ENCODE measurements at places on chromosomes 11 and 22.
A peak's percentile ranks its signal among the peaks of the same experiment; 100 is the strongest.

DNA sequence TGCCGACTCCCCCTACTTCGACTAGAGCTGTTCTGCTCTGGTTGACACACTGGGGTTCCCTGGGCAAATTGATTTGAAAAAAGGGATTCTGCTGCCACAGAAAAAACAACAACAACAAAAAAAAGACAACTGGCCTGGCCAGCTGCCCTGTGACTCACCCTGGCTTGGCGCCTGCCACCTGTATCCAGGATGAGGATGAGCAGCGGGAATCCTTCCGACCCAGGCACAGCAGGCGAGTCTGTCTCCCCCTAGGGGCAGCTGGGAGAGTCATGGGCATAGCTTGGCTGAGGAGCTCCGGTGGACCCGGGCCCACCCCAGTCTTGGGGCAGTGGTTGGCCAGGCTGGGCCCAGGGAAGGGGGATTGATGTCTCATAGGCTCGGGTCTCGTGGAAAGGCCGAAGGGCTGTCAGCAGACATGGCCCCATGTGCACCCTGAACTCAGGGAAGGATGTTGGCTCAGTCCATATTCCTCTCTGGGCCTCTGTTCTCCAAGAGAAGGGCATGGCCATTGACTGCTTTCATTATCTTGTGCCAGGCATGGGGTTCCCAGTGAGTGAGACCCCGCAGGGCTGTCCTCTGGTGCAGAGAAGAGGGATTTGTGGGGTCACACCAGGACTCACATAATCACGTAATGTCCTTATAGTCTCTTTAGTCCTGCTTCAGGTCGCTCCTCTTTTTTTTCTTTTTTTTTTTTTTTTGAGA is 10.4 kb upstream of the SUN2 start:
- peak; percentile 34 for DNase-seq

DNA sequence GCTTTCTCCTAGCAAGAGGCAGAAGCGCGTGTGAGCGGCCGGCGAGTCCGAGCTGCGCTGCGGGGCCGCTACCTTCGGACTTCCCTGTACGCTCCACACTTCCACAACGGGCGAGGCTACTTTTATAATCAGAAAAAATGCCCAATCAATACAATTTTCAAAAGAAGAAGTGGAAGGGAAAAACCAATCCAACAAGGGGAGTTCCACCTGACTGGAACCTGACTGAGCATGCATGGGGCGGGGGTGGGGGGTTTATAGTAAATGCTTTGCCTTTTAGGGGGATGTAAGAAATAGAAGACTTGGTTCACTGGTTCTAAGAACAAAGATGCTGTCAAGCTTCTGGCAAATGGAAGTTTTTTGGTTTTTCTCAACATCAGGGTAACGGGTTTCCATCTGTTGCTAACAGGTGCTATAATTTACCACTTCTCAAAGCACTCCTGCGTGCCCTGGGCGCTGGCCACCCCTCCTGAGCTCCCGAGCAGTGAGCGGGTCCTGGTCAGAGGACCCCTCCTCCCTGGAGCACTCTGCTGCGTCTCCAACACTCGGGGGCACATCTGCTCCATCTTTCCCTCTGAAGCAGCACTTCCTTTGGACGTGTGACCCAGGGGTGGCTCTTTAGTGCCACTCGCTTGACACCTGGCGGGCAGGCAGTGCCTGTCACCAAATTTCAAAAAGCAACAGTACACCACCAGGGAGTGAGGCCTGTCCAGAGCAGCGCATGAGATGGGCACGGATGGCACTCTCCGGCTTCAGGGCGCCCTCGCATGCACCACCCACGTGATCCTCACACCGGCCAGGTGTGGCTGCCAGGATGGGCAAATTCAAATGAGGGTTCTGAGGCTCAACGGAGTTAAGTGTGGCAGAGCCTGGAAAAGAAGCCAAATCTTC is 21.6 kb upstream of the BID start:
- DNase-seq, result no peak

- DNase-seq, result peak; percentile 60
These were observed 89.1 kb downstream of the SWAP70 start for GRCh38 chr11:9753021-9753420.

GRCh38 chr11:111531687-111532364 is 8.7 kb upstream of the LAYN start:
- DNase-seq, result peak; percentile 81

GRCh38 chr11:31922450-31922849 is 111.3 kb upstream of the PAX6 start:
- DNase-seq, result no peak

- no peak for DNase-seq
These were observed 2.9 kb downstream of the AMBRA1 start for GRCh38 chr11:46590740-46591605.

GRCh38 chr11:113203141-113203753 is 111.1 kb upstream of the TTC12 start:
- no peak for DNase-seq

GRCh38 chr11:42201603-42202148 is 742.2 kb upstream of the LRRC4C start:
- DNase-seq, result no peak

- peak; percentile 56 for DNase-seq
These were observed 847 bp downstream of the ME3 start for GRCh38 chr11:86671531-86672006.

GRCh38 chr22:44586351-44586990 is 88.4 kb upstream of the RTL6 start:
- DNase-seq, result no peak

DNA sequence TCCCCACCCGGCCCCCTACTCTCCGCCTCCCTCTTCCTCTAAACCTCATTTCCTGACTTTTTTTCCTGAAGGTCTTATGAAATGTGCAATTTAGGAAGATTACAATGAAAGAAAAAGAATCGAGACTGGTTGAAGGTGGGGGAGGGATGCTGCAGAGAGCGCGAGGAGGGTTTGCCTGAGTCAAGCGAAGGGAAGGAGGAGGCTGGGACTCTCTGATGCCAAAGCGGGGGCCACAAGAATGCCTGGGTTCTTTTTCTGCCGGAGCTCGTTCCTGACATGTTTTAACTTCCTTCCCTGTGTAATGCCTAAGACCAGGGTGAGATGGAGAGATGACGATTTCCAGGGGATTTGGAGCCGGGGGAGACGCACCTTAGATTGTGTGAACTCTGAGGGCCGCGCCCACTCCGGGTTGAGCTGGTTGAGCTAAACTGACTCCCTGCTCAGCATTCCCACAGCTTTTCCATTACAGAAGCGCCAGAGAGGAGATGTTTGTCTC is 270.5 kb upstream of the SORL1-AS1 start:
- no peak for DNase-seq

DNA sequence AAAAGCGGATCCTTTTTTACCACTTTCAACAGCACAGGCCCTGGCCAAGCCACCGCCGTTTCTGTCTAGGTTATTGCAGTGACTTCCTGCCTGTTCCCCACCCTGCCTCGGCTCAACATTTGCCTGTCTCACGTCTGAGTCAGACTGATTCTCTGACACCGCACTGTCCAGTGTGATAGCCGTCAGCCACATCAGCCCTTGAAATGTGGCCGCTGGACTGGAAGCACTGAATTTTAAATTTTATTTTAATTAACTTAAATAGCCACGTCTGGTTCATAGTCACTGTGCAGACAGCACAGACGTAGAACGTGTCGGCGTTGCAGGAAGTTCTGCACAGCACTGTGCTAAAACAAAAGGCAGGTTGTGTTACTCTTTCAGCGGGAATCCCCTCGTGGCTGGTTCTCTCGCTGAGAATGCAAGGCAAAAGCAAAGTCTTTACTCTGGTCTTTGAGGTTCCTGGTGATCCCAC is 56.3 kb upstream of the ADSL start:
- DNase-seq, result no peak

- DNase-seq, result no peak
These were observed 104.5 kb downstream of the CTTN start for GRCh38 chr11:70502677-70503467.

DNA sequence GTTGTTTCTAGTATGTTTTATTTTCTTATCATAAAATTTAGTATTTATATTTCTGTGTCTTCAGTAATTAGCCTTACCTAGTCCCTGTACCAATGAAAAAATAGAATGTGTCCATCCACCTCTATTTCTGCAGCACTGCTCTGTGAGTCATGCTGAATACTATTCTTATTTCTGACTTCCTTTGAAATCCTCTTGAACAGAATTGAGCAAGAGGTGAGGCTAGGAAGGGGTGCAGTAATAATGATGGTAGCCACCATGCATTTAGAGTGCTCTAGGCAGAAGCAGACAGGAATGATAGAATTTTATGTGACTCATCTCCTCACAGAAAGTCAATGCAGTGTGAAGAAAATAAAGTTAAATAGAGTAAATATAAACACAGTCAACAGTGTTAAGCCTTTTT is 60.0 kb downstream of the OR10A6 start:
- no peak for DNase-seq

GRCh38 chr11:10606536-10607208 is 38.2 kb upstream of the LYVE1 start:
- DNase-seq, result peak; percentile 54

- no peak for DNase-seq
These were observed 571.8 kb downstream of the OPCML start for GRCh38 chr11:132960273-132961078.

- DNase-seq, result no peak
These were observed 4.0 kb downstream of the VSTM5 start for GRCh38 chr11:93846411-93846810.

DNA sequence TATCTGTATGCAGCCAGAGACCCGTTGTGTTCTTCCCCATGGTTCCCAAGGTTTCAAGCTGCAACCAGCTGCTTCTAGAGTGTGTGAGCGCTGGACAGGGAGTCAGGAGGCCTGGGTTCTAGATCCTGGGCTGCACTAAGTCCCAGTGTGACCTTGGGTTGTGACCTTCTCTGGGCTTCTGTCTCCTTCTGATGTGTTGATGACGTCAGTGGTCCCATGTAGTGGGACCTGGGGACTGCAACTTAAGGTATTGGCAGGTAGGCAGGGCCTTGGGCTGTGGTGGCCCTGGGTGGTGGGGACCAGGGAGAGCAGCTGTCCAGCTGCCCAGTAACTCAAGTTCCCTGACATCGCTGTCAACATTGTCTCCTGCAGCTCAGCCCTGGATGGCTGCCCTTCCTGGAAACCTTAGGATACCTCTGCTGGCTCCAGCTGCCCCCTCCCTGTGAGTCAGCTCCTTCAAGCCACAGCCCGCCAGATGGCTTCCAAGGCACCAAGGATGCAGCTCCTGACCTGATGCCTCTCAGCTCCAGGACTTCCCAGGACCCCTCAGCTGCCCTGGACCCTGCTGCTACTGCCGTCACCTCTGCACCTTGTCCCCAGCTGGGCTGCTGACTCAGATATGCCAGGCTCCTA is 1.3 kb upstream of the PVALB start:
- DNase-seq, result no peak

DNA sequence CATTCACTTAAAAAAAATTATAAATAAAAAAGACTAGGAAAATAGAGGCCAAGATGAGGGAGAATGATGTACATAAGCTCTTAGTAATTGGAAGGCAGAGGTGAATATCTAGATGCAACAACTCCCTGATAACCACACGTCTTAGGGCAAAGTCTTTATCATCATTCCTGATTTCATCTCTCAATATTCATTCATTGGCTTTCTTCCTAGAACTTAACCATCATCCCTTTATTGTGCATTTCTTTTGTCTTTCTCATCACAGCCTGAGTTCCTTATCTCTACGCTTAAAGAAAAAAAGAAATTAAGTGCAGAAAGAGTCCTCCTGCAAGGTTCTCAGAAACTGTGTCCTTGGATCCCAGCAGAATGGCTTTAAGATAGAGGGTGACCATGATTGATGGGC is 23.2 kb upstream of the FLI1 start:
- DNase-seq, result no peak

- DNase-seq, result no peak
These were observed 8.6 kb upstream of the RELT start for GRCh38 chr11:73367482-73368024.

DNA sequence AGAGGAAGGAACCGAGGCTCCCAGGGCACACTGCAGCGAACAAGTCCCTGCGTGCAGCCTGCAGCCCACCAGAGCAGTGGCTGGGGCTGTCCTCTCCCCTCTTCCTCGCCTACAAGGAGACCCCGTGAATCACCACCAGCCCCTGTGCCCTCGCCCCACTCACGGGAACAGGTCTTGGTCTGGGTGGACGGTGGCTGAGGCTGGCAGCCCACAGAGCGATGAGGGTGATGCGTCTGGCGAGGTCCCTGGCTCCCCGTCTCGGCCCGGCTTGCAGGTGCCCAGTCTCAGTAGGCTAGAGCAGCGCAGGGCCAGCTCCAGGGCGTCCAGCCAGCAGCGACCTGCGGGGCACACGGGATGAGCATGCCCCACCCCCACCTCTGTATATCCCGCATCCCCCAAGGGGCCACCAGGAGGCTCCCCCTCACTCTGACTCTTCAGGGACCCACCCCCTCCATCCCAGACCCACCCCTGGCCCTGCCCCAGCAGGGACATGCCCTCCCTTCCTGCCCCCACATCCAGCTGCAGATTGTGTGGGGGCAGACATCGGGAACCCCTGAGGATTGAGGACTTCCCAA is 50.5 kb upstream of the CARS1 start:
- DNase-seq, result no peak

- peak; percentile 22 for DNase-seq
These were observed 93.5 kb downstream of the MRTFA start for GRCh38 chr22:40542821-40543540.

GRCh38 chr22:36258701-36259614 is 6.0 kb downstream of the APOL1 start:
- no peak for DNase-seq

DNA sequence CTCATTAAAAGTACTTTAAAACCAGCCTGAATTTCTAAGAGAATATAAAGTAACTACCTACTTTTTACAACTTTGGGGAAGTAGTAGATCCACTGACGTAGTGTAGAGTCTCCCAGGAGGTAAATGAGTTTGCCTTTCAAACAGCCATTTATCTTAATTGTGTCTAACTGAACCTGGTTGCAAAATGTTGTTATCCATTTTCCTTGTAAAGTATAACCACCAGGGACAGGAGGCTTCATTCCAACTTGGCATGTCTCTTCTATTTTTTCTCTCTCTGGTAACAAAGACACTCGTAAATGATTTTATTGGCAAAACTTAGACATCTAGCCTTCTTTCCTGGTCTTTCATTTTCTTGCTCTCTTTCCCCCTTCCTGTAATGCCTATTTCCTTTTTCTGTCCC is 36.9 kb downstream of the NXPE1 start:
- DNase-seq, result no peak

DNA sequence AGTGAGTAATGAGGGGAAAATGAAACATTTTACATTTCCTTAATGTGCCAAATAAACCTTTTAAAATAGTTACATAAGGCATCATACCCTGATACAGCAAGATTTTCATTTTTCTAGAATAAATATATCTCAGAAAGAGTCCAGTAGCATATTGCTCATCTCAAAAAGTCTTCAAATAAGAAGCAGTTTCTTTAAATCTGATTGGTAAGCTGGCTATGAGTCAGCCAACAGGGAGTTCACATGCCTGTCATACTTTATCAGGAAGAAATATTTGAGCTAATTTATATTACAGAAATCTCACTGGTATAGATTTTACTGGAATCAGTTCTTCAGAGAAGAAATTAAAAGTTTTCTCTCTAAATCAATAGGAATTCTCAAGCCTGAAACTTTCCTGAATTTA is 258.1 kb downstream of the C11orf87 start:
- DNase-seq, result no peak

- DNase-seq, result no peak
These were observed 26.0 kb upstream of the FADD start for GRCh38 chr11:70176940-70177689.
